ENCODE measurements at places on chromosomes 5 and 9.

DNA sequence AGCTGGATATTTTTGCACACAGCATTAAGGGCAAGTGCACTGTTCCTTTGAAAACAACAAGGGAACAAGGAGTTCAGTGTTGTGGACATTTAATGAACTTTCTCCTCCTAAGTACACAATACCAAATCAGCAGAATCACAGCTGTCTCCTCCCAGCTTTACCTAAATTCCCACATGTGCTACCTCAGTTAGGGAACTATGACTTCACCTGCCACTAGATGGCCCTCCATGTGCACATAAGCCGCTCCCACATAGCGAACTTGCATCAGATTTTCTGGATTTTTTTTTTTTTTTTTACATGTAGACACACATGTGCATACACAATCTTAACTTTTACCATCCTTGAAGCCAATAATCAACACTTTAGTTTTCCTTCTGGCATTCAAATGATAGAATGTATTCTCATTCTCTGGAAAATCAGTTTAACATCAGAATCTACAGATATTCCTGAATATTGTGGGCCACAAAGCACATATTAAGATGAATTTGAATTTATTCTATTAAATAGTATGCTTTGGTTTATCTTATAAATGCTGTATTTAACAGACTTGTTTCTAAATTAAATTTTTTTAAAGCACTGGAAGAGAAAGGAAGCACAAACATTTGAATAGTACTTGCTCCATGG is 123.6 kb downstream of the PALM2AKAP2 start:
- DNase-seq: peak; percentile 50

DNA sequence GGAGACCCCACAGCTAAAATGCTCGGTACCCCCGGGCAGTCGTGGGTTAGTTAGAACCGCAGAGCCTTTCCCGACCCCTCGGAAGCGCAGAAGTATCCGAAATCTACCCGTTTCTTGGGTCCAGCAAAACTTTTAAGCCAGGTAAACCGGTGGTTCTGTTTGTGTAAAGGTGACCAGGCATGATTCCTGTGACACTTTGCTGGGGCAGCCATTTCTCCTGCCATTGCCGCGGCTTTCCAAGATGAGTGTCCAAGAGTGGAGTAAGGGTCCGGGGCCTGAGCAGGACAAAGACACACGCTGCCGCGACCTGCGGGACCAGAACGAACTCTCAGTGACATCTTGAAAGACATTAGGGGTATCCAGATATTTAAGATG is 655 bp downstream of the MARVELD2 start:
- no peak for DNase-seq

DNA sequence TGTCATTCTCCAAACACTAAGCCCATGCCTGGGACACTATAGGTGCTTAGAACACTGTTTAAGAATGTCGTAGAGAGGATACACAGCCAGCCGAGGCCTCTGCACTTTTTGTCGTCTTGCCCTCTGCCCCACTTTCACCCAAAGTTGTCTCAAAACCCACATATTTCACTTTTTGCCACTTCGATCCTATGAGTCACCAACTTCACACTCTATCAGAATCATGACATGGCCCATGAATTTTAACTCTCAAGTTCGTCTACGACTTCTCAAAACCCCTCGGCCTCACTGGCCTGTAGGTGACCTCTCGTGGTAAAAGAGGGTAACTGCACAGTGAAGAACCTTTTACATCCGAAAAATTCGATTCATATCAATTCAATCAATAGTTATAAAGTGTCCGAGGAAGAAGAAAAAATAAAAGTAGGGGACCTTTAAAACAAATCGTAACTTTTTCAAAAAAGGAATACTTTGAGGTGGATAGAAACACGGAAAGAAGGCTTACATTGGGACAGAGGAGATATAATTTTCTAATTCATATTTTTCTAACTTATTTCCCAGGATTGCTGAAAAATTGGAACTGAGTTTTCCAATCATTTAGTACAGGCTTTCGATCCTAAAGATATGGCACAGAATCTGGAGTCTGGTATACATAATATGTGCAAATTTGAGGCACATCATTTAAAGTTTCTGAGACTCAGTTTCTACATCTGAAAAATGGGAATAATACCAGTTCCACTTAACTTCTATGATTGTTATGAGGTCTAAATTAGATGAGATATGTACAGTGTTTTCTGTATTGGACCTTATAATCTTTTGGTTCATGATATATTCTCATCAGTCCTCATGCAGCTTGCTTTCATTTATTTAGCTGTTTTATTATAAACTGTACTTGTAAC is 122.6 kb downstream of the APBA1 start:
- DNase-seq: peak; percentile 2

GRCh38 chr5:77806213-77806843 is 30.2 kb upstream of the TBCA start:
- DNase-seq: no peak

GRCh38 chr5:1039706-1040260 is 31.2 kb downstream of the NKD2 start:
- no peak for DNase-seq

DNA sequence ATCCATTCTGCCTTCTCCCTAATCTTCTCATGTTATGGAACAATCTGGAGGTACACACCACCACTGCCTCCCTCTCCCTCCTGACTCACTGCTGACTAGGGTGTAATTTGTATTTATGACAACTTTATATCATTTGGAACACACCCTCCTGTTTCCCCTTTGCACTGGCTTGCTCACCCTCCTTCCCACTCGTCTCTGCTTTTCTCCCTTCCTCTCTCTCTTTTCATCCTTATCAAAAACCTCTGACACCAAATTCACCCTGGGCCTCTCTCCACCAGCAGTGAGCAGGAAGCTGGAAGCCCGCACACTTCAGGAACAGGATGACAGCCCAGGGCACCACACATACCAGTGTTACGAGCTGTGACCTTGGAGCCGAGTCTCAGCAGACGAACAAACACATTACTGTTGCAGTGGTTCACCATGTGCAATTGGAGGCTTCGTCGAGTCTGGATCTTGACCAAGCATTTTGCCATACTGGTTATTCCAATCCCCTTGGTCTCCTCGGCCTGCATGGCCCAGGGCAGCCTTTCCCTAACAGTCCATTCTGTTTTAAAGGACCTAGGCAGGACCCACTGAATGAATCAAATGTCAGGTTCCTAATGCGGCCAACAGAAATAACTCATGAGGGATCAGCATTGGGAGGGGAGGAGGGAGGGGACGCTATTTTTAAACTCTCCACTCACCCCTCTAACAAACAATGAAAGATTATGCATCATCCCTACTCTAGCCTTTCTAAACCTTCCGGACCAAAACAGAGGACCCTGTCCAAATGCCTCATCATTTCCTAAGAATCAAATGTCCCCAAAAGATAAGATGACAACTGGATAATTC is 203.9 kb upstream of the RASEF start:
- no peak for DNase-seq

DNA sequence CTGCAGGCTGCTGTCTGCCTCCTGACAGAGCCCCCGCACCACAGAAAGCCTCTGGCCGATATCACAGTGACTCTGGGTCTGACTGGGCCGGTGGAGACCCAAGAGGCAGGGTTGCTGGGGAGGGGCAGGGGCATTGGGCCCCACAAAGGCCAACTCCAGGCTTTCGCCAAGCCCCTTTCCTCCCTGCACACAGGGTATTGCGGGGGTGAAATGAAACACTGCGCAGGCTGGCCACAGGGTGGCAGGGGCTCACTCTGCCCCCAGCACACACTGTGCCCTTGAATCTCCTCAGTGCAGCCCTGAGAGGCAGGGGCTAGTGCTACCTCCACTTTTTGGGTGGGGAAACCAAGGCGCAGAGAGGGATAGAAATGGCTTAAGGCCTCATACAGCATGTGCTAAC is 44.6 kb downstream of the BARX1 start:
- DNase-seq: no peak

- DNase-seq: no peak
Observed at GRCh38 chr5:37424441-37424840, 45.3 kb downstream of the WDR70 start.

DNA sequence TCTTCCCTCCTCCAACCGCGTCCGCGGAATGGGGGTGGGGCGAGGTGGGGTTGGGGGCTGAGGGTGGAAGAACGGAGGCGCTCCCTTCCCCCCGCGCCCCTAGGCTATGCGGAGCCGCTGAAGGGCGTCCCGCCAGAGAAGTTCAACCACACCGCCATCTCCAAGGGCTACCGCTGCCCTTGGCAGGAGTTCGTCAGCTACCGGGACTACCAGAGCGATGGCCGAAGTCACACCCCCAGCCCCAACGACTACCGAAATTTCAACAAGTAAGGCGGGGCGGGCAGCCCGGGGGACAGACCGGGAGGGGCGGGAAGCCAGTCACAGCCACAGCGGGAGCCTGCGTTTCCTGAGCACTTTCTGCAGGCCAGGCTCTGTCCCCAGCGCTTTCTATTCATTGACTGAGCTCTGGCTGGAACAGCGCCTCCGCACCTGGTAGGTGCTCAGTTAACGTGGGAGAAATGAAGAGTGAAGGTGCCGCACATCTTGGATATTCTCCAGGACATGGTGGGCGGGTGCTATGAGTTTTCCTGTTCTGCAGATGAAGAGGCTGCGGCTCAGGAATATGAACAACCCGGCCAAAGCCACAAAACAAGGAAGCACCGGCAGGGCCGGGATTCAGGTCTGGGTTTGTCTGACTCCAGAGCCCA is 11.3 kb downstream of the MYOZ3 start:
- peak; percentile 17 for DNase-seq

DNA sequence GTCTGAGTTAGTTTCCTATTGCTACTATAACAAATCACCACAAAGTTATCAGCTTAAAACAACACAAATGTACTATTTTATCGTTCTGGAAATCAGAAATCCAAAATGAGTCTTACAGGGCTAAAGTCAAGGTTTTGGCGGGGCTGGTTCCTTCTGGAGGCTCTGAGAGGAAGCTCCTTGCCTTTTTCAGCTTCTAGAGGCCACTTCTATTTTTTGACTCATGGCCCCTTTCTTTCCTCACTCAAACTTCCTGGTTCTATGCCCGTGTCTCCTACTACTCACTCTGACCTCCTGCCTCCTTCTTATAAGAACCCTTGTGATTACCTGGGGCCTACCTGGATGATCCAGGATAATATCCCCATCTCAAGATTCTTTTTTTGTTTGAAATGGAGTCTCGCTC is 48.2 kb downstream of the GABBR2 start:
- DNase-seq: no peak

GRCh38 chr5:122743261-122743660 is 31.6 kb upstream of the SNX2 start:
- DNase-seq: no peak

DNA sequence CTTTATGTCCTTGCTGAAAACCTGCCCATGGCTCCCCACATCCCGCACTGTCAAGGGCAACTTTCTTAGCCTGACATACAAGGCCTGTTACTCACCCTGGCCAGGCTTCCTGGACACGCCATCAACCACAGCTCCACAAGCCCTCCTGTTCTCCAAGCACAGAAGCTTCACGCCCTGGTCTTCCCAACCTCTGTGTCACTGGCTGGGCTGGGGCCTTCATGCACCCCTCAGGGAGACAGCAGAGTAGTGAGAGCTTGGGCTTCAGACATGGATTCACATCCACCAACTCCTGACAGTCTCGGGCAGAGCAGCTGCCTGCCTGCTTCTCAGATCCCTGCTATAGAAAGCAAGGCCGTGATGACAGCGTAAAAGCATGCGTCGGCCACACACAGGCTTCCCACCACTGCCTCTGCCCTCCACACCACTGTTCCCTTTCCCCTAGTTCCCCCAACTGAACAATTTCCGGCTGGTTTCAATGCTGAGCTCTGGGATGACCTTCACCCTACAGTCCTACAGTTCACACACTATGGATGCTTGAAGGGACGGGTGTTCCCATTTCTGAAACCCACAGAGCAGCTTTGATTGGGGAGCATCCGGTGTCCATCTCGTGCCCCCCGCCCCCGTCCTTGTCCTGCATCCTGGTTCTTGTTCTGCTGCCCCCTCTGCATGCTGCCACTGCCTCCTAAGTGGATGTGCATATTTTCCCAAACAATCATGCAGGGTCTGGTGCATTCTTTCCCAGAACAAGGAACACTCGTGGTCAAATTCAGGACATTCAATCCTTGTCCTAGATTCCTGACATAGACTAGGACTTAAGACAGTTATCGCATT is 33.4 kb upstream of the ADAMTS2 start:
- DNase-seq: no peak

- DNase-seq: no peak
Observed at GRCh38 chr9:98989036-98990000, 45.6 kb downstream of the COL15A1 start.

- DNase-seq: no peak
Observed at GRCh38 chr9:112173489-112174221, 1.4 kb downstream of the SUSD1 start.

- no peak for DNase-seq
Observed at GRCh38 chr9:124390794-124391658, 24.2 kb downstream of the PSMB7 start.

GRCh38 chr9:68417762-68418161 is 61.4 kb downstream of the PGM5 start:
- no peak for DNase-seq

DNA sequence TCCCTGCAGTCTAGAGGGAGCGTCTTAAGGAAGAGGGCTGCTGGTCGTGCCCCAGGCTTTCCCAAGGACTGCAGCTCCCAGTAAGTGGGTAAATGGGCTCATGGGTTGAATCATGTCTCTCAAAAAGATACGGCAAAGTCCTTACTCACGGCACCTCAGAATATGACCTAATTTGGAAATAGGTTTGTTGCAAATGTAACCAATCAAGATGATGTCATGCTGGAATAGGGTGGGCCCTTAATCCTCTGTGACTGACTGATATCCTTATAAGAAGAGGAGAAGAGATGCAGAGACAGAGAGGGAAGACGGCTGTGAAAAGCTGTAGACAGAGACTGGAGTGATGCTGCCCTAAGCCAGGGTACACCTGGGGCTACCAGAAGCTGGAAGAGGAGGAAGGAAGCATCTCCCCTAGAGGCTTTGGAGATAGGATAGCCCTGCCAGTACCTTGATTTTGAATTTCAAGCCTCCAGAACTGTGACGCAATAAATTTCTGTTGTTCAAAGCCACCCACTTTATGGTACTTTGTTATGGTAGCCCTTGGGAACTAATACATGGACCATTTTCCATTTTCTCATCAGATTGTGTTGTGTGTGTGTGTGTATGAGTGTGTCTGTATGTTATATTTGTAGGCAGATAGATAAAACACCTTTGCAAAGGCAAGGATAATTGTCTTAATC is 15.0 kb downstream of the GALNT10 start:
- no peak for DNase-seq

DNA sequence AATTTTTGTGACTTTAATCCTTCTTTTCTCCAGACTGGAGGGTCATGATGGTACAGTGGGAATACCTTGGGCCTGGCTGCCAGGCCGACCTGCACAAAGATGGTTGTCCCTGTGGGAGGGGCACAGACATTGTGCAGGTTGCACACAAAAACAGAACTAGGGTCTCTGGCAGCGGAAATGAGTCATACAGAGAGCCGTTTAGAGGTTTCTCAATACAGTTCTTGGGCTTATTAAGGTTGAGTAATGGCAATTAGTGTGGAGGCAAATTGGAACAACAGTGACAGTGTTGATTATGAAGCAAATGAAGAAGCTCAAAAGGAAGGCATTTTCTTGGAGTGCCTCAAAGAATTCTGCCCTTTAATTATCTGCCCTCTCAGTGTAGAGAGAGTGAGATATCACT is 173.6 kb downstream of the TENT4A start:
- no peak for DNase-seq

Data from stimulated activated CD4-positive, alpha-beta T cell treated with anti-CD3 and anti-CD28 coated beads, Interleukin-2, amount 100 ng/mL, for 48 hours (primary cell).